ENCODE measurements at places on chromosomes 7 and 10.

DNA sequence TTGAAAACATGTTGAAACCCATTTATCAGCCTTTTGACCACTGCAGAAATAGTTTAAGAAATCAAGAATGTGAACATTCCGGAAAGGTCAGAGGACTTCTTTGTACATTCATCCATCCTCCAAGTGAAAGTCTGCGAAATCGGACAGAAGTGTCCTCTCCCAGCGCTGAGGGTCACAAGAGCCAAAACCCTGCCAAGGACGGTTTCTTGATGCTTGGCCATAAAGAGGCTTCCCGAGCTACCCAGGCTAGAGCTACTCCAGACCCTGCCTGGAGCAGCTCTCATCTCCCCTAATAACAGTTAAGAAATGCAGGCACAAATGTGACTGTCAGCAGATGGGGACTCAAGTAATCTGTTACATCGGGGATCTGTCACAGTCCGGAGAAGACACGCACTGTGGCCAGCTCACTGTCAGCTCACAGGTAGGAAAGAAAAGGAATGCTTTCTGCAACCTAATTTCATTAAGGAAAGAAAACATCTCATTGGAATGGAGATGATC is 4.5 kb upstream of the CYTH3 start:
- no peak for DNase-seq

DNA sequence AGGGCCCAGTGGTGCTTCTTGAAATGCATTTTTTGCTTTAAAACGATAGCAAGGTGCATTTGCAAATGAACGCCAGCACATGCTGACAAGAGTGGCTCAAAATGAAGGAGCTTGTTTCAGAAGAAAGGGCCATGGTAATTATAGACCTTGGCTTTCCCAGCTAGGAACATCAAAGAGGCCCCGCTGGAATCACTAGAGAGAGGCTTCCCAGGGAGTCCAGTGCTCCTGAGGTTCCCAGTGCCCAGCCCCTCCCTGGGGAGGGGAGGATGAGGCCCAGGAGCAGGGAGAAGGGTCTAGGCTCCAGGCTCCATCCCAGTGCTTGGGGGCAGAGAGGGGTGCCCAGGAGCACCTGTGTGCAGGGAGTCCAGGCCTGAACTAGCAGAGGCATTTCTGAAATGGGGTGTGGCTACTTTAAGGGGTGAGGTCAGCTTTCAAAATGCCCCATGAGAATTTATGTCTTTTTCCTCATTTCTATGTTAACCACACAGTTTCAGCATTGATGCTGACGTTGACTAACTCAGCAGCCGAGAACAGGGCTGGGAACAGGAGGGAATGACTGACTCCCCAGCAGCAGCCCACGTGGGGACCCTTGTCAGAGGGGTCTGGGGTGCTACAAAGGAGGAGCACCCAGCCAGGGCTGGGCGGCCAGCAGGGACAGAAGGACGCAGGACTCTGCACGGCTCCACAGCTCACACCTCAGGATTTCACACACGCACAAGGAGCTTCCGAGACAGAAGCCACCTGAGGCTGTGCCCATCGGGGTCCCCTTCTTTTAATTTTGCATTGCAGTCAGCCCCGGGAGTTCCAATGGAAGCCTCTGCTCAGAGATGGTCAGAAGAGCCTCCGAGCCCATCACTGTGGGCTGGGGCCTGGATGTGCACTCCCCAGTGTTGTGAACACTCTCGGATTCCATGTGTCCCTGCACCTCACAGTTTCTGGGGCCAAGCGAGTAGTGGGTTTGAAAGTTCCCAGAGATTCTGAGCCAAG is 570.2 kb downstream of the PTPRN2 start:
- DNase-seq = no peak

DNA sequence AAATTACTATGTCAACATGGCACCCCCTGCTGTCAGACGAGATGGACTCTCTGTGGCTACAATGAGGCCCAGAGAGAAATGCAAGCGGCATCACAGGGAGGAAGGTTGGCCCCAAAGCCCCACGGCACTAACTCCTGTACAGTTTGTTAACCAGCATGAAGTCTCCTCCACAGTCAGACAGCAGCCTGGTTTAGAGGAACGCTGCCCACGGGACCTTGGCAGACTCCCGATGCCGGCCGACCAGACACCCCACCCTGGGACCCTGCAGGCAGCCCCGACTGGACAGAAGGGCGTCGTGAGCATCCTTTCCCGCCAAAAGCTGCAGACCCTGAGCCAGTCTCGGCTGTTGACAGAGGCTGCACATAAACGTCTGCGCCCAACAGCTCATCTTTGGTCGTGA is 158.8 kb downstream of the DIP2C start:
- no peak for DNase-seq

DNA sequence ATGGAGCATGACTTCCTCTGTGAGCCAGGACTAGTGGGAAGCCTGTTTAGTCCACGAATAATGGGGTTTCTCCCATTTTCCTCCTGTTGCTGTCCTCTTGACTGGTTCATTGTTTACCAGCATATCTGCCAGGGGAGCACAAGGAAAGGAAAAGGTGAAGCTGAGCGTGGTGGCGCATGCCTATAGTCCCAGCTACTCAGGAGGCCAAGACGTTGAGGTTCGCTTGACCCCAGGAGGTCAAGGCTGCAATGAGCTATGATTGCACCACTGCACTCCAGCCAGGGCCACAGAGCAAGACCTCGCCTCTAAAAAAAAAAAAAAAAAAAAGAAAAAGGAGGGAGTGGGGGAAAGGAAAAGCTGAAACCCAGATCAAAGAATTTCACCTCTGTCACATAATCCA is 5.8 kb upstream of the IL2RA start:
- DNase-seq = no peak

DNA sequence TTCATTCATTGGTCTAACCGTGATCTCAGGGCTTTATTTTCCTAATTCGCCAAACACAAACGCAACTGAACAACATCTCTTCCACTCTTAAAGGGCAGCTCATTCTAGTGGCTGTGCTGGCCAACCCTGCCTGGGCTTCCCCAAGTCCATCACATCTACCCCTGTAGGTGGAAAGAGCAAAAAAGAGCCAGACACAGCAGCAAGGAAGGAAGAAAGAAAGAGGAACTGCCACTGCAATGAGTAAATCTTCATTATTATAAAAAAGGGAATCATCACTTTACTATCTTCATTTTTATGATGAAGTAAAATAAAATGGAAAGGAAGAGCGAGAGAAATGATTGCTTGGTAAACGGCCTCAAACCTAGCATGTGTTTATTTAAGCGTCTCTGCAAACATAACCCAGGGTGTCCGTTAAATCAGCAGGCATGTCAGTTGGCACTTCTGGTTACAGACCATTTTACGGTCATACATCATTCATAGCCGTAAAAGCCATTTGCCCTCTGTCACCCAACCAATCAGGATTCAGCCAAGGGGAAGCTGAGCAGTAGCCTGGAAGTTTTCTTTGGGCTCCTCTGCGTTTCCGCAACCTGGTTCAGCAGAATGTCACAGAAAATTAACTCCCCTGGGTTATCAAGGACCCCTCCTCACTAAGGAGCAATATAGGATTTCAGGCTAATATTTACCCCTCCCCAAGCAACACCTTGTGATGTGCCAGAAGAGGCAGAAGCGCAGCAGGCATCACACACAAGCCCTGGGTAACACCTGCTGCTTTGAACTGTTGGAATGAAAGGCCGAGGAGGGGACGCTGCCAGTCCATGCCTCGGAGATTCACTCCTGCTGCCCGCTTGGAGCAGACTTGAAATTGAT is 234.0 kb downstream of the SNX10 start:
- DNase-seq = no peak

- DNase-seq = no peak
Observed at GRCh38 chr7:43004082-43004481, 71.9 kb downstream of the MRPL32 start.

DNA sequence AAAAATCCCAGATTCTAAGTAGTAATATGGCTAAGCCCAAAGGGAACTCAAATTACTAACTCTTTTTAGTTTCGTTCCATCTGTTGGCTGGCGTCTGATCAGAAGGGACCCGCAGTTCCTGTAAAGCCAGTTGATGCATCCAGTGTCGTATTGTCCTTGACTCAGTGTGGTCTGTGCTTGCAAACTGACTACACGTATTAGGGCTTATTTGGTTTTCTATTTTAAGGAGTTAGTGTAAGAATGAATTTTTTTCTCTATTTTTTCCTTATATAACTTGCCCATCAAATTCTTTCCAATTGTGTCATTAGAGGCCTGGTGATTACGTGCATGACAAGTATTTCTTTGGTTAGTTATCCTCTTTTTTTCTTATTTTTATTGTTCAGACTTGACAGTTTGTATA is 9.7 kb downstream of the ABCA13 start:
- no peak for DNase-seq

DNA sequence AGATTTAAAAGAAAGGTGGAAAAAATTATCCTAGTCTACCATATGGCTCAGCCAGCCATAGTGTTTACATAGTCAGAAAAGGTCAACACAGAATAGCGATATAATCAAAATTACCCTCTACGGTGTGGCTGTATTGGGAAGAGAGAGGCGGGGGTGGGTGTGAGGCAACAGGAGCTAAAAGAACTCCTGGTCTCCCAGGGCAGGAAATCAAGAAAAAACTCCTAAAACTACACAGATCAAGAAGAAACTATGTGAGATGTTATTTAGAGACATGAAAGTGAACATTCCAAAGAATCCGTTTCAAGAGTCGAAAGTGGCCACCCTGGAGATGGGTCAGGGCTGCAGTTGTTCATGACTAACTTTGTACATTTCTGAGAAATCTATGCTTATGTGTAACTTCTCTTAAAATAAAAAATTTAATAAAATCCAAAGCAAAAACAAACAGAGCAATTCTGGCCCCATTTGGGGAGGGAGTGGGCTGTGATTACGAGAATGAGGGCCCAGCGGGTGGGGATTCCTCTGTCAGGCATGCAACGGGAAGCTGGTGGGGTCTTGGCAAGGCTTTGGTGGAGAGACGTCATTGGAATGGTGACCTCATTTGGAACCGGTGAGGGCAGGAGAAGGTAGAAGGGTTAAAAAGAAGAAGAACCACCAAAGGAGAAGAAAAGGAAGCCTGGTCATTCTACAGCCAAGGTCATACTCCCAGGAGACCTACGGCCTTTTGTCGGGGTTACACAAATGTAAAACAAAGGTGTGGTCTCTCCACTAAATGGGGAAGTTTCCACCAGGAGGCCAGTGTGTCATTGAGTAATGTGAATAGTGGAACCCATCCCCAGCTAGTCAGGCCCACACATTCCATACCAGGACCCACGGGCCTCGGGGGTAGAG is 71.2 kb upstream of the DUSP5 start:
- no peak for DNase-seq
